ENCODE measurements at places on chromosomes 16 and 17.

GRCh38 chr16:84392031-84392360, 23.7 kb downstream of the ATP2C2 start:
- no peaks in the 10 kb centered on the region for H3K27me3 ChIP-seq
- no peaks in the 10 kb centered on the region for H3K4me1 ChIP-seq

DNA sequence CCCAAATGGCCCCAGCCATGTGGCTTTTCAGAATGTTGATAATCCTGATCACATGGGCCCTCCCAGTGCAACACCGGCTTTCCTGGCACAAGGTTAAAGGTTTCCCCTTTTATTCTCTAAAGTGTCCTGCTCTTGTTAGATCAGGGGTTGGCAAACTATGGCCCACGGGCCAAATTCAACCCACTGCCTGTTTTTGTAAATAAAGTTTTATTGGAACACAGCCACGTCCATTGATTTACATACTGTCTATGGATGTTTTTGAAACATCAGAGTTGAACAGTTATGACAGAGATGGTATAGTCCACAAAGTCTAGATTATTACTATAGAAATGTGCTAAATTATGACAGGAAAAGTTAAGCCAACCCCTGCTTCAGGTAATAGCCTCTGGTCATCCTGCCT, 157.3 kb downstream of the ZFHX3 start:
- no peak overlapping the region for H3K4me3 ChIP-seq
- H3K27ac ChIP-seq, result no peak overlapping the region
- H3K36me3 ChIP-seq, result no peaks in the 10 kb centered on the region
- no peaks in the 10 kb centered on the region for H3K4me1 ChIP-seq
- no peaks in the 10 kb centered on the region for H3K27me3 ChIP-seq
- no peak for DNase-seq

DNA sequence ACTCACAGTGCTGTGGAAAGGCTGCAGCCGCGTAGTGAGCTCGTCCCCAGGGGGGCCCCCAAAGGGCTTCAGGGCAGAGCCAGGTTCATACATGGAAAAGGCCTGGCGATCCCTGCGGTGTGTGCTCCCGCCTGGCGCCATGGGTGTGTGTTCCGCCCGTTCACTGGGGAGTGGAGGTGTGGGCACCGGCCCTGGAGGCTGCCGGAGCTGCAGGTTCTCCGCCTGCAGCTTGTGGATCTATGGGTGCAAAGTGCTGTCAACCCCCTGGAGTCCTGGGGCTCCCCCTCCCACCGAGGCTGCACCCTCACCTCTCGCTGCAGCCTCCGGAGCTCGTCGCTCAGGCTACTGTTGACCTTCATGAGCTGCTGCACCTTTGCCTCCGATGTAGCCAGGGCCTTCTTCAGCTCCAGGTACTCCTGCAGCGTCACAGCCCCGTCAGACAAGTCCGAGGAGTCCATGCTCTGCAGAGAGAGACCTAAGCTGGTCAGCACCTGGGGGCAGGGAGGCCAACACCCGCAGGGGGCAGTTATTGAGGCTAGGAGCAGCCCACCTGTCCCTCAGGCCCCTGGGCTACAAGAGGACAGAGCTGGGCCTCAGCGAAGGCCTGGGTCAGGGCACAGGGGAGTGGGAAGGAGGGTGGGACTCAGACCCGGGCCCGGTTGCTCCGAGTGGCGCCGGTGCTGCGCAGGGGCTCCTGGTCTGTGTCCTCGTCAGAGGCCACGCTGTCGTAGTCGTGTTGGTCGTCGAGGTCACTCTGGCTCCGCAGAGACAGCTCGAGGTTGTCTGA, 7.9 kb downstream of the TP53I13 start:
- DNase-seq, result no peak
- no peak overlapping the region for H3K4me3 ChIP-seq
- H3K4me1 ChIP-seq, result no peaks in the 10 kb centered on the region

- no peak for DNase-seq
- peaks cover 7% of the 10 kb centered on the region for H3K36me3 ChIP-seq
- H3K27me3 ChIP-seq, result no peaks in the 10 kb centered on the region
- no peak overlapping the region for H3K4me3 ChIP-seq
- no peaks in the 10 kb centered on the region for H3K4me1 ChIP-seq
- no peak overlapping the region for H3K27ac ChIP-seq
Measured at GRCh38 chr16:10765772-10766171, 22.1 kb downstream of the NUBP1 start.

GRCh38 chr17:1755252-1755826, 6.5 kb upstream of the SERPINF1 start:
- H3K4me1 ChIP-seq, result 0 out of 2 replicates have a peak, but pooled peaks cover 3% of the 10 kb centered on the region
- no peak overlapping the region for H3K4me3 ChIP-seq
- H3K27ac ChIP-seq, result no peak overlapping the region
- H3K27me3 ChIP-seq, result no peaks in the 10 kb centered on the region

DNA sequence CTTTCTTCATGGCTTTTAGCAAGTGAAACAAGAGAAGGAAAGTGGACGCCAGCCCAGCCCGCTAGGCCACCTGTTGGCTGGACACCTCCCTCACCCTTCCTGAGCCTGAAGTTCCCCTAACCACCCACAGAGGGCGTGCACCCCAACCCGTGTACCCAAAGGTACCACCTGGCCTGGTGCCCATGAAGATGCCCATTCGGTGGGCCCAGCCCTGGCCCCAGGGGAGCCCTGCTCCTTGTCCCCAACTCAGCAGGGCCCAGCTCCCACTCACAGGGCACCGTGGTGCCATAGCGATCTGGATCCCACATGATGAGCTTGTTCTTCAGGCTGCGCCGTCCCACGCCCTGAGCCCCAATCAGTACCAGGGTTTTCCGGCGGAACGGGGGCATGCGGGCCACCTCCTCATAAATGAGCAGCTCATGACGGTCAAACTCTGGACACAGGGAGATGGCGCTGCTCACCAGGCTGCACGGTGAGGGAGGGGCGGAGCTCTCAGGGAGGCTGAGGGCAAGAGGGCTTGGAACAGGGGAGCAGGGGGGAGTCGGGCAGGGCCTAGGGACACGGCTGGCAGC, 26.8 kb downstream of the MPP2 start:
- no peak overlapping the region for H3K4me3 ChIP-seq
- peak; percentile 97 for DNase-seq
- no peak overlapping the region for H3K27ac ChIP-seq
- H3K36me3 ChIP-seq, result no peaks in the 10 kb centered on the region

- H3K4me1 ChIP-seq, result no peaks in the 10 kb centered on the region
- no peak for DNase-seq
- no peak overlapping the region for H3K4me3 ChIP-seq
- no peaks in the 10 kb centered on the region for H3K36me3 ChIP-seq
- no peak overlapping the region for H3K27ac ChIP-seq
Measured at GRCh38 chr17:16927641-16928321, 44.1 kb downstream of the TNFRSF13B start.

DNA sequence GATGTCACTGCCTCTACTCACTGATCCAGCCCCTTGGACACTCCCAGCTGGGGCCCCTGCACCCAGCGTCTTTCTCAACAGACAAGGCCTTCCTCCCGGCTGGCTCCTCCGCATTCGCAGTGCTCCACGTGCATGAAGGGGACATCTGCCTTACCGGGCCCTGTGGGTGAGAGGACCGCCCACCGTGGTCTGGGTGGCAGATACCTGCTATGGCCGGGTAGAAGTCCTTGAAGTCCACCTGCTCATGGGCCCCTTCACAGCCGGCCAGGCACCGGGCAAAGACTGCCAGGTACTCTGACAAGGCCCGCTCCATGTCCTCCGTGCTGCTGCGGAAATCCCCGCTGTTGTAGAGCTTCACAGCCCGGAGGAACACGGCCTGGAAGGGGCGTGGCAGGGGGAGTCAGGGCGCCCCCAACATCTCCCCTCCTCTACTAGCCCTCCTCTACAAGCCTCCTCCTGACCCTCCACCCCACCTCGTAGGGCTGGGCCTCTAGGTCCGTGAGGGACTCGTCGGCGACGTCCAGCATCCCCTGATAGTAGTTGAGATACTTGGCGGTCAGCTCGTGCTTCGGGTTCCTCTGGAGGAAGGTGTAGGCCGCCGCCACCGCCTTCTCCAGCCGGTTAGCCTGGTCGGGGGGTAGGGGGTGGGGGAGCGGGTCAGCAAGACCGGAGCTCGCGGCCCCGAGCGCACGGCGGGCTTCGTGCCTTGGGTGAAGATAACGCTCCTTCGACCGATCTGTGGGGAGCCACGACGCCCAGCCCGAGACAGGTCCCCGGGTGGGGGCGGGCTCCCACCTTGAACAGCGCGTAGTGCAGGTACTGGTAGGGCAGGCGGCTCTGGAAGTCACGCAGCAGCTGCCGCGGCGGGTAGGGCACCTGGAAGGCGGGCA, 845 bp downstream of the P3H4 start:
- DNase-seq, result no peak
- peak overlapping the region; percentile 72 for H3K4me3 ChIP-seq
- no peaks in the 10 kb centered on the region for H3K27me3 ChIP-seq
- H3K4me1 ChIP-seq, result no peaks in the 10 kb centered on the region

DNA sequence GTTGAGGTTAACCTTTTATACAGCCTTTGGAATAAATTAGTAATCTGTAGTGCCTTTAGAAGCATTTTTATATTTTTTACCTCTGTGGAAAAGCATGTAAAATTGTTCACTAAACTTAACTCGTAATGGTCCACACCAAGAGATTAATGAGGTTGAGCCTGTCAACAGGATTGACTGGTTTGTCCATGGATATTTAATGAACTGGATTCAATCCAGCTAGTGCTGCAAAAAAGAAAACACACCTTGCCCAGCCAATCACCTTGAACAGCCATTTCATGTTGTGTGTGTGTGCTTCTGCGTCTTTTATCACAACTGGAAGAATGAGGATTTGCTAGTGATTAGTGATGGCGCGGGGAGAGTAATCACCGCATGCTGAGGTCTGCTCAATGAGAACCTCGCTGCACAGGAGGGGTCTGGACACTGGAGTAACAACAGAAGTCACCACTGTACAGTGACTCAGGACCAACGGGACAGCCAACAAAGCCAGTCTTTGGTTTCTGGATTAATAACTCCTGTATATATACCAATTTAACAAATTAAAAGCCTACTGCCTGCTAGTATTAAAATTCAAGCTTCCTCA, 33.7 kb downstream of the LITAFD start:
- no peak for DNase-seq
- peaks cover 65% of the 10 kb centered on the region for H3K36me3 ChIP-seq
- H3K4me3 ChIP-seq, result no peak overlapping the region
- H3K4me1 ChIP-seq, result no peaks in the 10 kb centered on the region
- H3K27me3 ChIP-seq, result no peaks in the 10 kb centered on the region
- H3K27ac ChIP-seq, result no peak overlapping the region

- no peaks in the 10 kb centered on the region for H3K4me1 ChIP-seq
- H3K36me3 ChIP-seq, result no peaks in the 10 kb centered on the region
- H3K4me3 ChIP-seq, result no peak overlapping the region
- DNase-seq, result no peak
Measured at GRCh38 chr16:57356547-57356946, 2.0 kb upstream of the CCL22 start.

- no peaks in the 10 kb centered on the region for H3K27me3 ChIP-seq
- H3K4me3 ChIP-seq, result no peak overlapping the region
- no peaks in the 10 kb centered on the region for H3K36me3 ChIP-seq
- DNase-seq, result no peak
- no peaks in the 10 kb centered on the region for H3K4me1 ChIP-seq
- no peak overlapping the region for H3K27ac ChIP-seq
Measured at GRCh38 chr16:70627696-70628095, 18.7 kb upstream of the IL34 start.

DNA sequence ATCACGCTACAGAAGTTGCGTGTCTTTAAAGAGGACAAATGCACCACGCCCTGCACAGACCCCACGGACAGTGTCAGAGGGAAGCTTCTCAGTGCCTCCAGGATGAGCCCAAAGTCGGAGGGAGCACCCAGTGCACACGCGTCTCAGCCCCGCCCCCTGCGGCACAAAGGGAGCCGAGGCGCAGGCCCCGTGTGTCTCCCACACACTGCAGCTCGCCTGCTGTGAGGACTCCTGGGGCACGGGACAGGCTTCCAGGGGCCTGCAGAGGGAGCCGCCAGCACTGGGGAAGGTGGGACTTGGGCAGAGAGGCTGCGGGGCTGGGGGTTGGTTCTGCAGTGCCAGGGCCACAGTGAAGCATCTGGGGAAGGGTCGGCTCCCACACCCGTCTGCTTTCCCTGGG, 77.4 kb downstream of the LMF1 start:
- H3K27ac ChIP-seq, result no peak overlapping the region
- no peak for DNase-seq
- no peaks in the 10 kb centered on the region for H3K27me3 ChIP-seq
- H3K4me3 ChIP-seq, result no peak overlapping the region
- H3K36me3 ChIP-seq, result no peaks in the 10 kb centered on the region

GRCh38 chr17:20967776-20968175, 75.0 kb downstream of the USP22 start:
- H3K4me1 ChIP-seq, result no peaks in the 10 kb centered on the region
- no peaks in the 10 kb centered on the region for H3K36me3 ChIP-seq
- no peak for DNase-seq
- no peak overlapping the region for H3K4me3 ChIP-seq
- no peak overlapping the region for H3K27ac ChIP-seq

DNA sequence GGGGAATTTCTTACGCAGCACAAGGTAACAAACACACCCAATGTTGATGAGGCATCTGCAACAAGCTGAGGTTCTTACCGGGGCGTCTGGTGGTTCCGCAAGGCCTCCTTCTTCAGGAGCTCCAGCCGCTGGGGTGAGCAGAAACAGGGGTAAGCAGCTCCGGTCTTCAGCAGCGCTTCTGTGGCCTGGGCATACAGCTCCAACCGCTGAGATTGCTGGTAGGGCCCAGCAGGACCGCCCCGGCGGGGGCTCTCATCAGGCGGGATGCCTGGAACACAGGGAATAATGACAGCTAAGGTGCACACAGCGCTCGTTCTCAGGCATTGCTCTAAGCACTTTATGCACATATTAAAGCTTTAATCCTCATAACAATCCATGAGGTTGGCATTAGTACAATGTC, 12.7 kb downstream of the EARS2 start:
- no peak for DNase-seq
- no peaks in the 10 kb centered on the region for H3K27me3 ChIP-seq
- peaks cover 25% of the 10 kb centered on the region for H3K36me3 ChIP-seq
- H3K27ac ChIP-seq, result no peak overlapping the region
- H3K4me3 ChIP-seq, result no peak overlapping the region
- H3K4me1 ChIP-seq, result no peaks in the 10 kb centered on the region

DNA sequence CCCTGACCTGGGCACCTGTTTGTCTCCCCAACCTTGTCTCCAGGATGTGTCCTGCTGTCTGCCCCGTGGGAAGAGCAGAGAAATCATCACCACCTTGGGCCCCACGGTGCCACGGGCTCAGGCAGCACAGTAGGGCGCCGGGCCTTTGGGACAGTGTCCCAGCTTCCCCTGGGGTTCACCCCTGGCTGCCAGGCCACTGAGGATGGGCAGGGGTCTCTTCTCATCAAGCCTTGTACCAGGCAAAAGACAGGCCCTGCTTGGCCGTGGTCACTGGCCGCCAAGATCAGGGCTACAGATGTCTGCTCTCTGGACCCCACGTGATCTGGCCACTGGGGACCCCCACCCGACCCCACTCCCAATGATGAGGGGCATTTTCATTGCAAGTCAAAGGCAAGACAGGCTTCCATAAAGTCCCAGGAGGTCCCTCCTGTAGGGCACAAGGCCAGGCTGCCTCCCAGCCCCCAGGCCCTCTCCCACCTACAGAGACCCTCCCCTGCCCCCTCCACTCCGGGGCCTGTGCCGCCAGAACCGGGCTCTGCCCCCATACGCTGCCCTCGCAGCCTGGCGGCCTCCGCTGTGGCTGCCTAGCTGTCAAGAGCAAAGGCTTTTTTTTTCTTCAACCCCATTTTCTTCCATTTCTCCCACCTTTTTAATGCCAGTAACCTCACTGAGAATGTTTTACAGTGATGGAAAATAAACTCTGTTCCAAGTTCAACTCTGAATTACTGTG, 14.5 kb downstream of the DNAAF8 start:
- no peak overlapping the region for H3K27ac ChIP-seq
- no peak for DNase-seq
- H3K4me3 ChIP-seq, result no peak overlapping the region
- H3K4me1 ChIP-seq, result no peaks in the 10 kb centered on the region
- no peaks in the 10 kb centered on the region for H3K27me3 ChIP-seq
- H3K36me3 ChIP-seq, result peaks cover 4% of the 10 kb centered on the region
